NCI-H2029 (cell line): ENCODE measurements at places on chromosomes 4 and X.

DNA sequence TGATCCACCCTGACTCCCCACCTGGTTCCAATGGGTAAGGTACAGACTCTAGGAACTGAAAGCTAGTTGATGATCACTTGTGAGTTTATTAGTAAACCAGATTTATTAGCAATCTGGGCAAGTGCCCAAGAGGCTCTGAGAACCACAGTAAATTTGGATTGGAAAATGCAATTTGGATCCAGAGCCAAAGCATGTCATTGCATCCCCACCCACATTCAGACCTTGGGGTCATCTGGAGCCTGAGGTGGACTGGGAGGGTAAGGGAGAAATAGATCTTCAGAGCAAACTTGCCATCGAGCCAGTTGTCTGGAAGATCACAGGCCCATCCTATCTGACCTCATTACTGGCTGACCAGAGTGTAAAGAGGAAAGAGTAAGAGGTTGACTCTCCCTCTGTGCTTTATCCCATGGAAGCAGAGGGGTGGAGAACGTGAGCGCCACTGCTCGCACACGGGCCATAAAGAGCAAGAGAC, 78.7 kb upstream of the RASGEF1B start:
- DNase-seq = no peak

GRCh38 chr4:102772738-102773340, 12.1 kb upstream of the MANBA start:
- DNase-seq = no peak

GRCh38 chr4:34878961-34879360, 1365.4 kb downstream of the ARAP2 start:
- DNase-seq = no peak

GRCh38 chr4:134627366-134627765, 425.8 kb upstream of the PABPC4L start:
- DNase-seq = no peak

- no peak for DNase-seq
Measured at GRCh38 chr4:58214376-58214775, 1104.2 kb upstream of the IGFBP7 start.

DNA sequence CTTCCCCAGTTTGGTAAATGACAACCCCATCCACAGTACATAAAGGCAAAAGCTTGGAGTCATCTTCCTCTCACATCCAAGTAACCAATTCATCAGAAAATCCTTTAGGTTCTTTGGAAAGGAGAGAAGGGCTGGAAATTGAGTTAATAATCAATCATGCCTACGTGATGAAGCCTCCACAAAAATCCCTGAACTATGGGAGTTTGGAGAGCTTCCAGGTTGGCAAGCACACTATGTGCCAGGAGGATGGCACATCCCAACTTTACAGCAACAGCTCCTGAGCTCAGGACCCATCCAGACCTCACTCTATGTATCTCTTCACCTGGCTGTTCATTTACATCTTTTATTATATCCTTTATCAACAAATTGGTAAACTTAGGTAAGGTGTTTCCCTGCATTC, 98.9 kb downstream of the IQCM start:
- DNase-seq = no peak

GRCh38 chr4:11774346-11774745, 345.7 kb upstream of the HS3ST1 start:
- no peak for DNase-seq

DNA sequence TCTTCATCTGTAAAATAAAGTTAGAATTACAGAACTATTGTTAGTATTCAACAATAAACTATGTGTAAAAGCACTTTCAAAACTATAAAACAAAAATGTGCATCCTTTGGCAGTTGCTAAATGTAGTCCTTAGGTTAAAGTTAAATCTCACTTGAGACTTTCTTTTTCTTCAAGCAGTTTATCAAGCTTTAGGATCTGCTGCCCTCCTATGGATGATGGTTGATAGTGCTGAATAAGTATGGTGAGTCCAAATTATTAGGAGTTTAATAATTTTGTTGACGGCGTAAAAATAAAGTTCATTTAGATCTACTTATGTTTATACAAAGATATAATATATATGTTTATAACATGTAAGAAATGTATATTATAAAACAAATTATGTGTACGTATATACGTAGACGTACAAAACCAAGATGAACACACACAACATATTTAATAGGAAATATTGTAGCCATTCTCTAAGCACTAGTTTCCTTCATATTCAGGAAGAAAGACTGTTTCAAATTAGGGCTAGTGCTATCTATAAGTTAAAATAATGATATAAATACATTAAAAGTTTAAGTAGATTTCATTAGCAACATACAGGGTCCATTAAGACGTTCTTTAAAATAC, 22.3 kb downstream of the UGT2A2 start:
- DNase-seq = peak; percentile 34

DNA sequence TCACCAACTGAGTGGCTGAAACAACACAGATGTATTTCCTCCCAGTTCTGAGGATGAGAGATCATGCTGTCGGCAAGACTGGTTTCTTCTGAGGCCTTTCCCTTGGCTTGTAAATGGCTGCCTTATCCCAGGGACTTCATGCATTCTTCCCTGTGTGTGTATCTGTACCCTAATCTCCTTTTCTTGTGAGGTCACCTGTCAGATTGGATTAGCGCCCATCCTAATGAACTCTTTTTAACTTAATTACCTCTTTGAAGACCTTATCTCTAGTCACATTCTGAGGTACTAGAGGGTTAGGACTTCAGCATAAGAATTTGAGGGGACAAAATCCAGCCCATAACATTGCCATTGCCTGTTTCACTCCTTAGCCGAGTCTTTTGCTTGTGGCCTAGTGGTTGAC, 59.5 kb upstream of the TMEM150C start:
- no peak for DNase-seq

GRCh38 chr4:114561590-114561989, 37.0 kb upstream of the UGT8 start:
- no peak for DNase-seq
